ENCODE measurements at places on chromosomes 6 and 20. TPM values are rescaled to one million over a fixed set of nuclear protein-coding genes. Genes with fewer than 3 reads are reported as not detected.

DNA sequence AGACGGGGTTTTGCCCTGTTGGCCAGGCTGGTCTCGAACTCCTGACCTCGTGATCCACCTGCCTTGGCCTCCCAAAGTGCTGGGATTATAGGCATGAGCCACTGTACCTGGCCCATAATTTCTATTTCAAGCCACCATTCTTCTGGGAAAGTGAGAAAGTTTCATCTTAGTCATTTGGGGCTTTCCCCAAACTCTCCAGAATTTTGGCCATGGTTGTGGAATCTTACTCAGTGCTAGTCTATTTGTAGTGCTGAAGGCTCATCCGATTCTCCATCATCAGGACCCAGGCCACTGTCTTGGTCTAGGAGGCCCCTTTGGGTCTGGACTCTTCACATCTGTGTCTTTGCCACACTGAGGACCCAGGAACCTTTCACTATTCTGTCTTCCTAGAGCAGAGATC is 164.9 kb downstream of the EYA2 start:
- H3K4me1 ChIP-seq: no peaks in the 10 kb centered on the region
- H3K27me3 ChIP-seq: no peaks in the 10 kb centered on the region
- no peak overlapping the region for H3K27ac ChIP-seq
- DNase-seq: no peak
- no peaks in the 10 kb centered on the region for H3K36me3 ChIP-seq
- H3K4me3 ChIP-seq: no peak overlapping the region

DNA sequence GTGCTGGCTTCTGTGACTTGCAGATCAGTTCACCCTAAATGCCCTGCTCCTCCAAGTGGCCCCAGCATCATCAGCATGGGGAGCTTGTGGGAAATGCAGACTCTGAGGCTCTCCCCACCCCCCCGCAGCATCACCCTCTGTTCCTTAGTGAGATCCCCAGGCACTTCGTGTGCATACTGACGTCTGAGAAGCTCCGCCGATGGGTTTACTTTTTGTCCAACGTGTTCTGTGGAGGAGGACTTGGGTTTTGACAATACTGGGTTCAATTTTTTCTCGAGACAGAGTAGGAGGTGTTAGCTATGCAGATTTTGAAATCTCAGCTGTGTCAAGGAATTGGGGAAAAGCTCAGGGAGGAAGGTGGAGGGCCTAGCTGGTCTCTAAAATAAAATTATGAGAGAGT is 38.3 kb upstream of the ZNF831 start:
- H3K4me1 ChIP-seq: no peaks in the 10 kb centered on the region
- no peak for DNase-seq
- no peaks in the 10 kb centered on the region for H3K36me3 ChIP-seq
- peaks cover 27% of the 10 kb centered on the region for H3K27me3 ChIP-seq
- H3K4me3 ChIP-seq: no peak overlapping the region

DNA sequence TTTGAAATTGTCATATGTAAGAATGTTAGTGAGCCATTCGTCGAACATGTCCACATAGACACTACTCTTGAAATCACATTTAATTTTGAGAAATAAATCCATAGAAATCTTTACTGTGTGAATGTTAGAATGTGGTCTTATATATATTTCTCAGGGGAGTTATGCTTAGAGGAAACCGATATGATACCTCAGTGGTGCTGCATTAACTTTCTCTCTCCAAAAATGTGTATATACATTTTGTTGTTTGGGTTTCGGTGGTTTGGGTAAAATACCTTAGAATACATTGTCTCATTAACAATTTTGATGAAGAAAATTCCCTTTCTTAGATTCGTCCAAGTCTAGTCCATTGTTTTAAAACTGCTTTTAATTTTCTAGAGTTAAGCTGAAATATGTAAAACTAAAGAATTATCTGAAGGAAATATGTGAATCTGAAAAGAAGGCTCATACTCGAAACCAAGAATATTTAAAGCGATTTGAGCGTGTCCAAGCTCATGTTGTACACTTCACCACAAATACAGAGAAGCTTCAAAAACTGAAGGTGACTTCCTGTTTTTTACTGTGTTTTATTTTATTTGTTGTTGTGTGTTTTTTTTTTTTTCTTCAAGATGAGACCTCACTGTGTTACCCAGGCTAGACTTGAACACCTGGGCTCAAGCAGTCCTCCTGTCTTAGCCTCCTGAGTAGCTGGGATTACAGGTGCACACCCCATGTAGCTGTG is 10.3 kb downstream of the KIZ start:
- H3K36me3 ChIP-seq: peaks cover 63% of the 10 kb centered on the region
- H3K4me3 ChIP-seq: no peak overlapping the region
- no peaks in the 10 kb centered on the region for H3K27me3 ChIP-seq
- peaks cover 4% of the 10 kb centered on the region for H3K4me1 ChIP-seq
- no peak for DNase-seq
- no peak overlapping the region for H3K27ac ChIP-seq

GRCh38 chr6:38364775-38365174 is 275.0 kb downstream of the BTBD9 start:
- H3K27me3 ChIP-seq: no peaks in the 10 kb centered on the region
- no peak for DNase-seq
- H3K4me3 ChIP-seq: no peak overlapping the region
- H3K4me1 ChIP-seq: peaks cover 7% of the 10 kb centered on the region

DNA sequence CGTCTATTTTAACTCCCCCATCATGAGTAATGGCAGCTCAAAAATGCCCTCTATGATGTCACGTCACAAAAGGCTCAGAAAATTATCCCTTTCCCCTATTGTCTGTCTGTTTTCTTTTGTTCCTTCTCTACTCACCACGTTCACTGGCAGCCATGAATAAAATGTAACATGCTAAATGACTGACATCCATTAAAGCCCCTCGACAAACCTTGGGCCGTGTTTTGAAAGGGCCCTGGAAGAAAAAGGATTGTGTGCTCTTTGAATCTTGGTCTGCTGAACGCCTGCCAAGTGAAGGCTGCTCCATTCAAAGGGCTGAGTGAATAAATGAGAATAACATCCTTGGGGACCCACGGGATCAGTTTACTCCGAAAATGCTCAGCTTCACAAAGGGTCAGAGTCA is 118.7 kb downstream of the RPS12 start:
- H3K27me3 ChIP-seq: no peaks in the 10 kb centered on the region
- H3K4me1 ChIP-seq: peaks cover 11% of the 10 kb centered on the region
- H3K27ac ChIP-seq: no peak overlapping the region

DNA sequence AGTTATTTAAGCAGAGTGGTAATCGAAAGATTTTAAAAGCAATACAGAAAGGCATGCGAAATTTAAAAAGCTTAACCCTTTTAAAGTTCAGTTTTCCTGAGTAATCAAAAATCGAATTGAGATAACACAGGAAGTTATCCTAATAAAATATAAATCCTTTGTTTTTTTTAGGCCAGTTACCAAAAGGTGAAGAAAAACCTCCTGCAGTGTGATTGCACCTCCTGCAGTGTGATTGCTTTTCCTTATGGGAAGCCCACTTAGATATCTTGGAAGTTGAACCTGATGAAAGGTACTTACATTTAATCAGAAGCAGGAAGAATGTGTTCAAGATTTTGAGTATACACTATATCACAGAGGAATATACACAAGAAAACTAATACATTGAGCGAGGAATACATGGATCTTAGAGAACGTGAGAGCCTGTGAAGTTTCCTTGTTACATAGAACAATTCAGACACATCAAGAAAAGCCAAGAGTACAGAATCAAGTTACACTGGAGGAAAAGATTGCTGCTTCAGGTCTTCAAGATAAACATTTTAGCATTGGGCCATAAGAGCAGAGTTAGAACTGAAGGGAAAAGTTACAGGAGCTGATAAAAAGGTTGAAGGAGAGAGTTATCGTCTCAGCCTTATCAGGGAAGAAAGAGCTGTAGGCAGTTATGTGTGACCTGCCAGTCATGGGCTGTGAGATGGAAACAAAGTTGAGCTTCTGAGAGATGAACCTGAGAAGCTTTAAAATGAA is 7.7 kb upstream of the TMEM181 start:
- no peaks in the 10 kb centered on the region for H3K27me3 ChIP-seq
- H3K4me3 ChIP-seq: no peak overlapping the region
- no peaks in the 10 kb centered on the region for H3K36me3 ChIP-seq
- H3K4me1 ChIP-seq: no peaks in the 10 kb centered on the region

Gene LAMA4
- 334 TPM for total RNA-seq

Gene HLA-G
- not detected for total RNA-seq

Gene LGSN
- total RNA-seq: not detected

Data from esophagus muscularis mucosa (tissue), 4 donors.